NCI-H2081 treated with DMSO at 0.1 percent for 48 hours (cell line): ENCODE measurements at places on chromosomes 13 and 19.

- DNase-seq = no peak
Observed at GRCh38 chr13:108225440-108225839, 7.2 kb downstream of the ABHD13 start.

- DNase-seq = no peak
Observed at GRCh38 chr13:27481766-27482165, 31.4 kb upstream of the MTIF3 start.

- no peak for DNase-seq
Observed at GRCh38 chr19:44623080-44623479, 9.7 kb downstream of the IGSF23 start.

DNA sequence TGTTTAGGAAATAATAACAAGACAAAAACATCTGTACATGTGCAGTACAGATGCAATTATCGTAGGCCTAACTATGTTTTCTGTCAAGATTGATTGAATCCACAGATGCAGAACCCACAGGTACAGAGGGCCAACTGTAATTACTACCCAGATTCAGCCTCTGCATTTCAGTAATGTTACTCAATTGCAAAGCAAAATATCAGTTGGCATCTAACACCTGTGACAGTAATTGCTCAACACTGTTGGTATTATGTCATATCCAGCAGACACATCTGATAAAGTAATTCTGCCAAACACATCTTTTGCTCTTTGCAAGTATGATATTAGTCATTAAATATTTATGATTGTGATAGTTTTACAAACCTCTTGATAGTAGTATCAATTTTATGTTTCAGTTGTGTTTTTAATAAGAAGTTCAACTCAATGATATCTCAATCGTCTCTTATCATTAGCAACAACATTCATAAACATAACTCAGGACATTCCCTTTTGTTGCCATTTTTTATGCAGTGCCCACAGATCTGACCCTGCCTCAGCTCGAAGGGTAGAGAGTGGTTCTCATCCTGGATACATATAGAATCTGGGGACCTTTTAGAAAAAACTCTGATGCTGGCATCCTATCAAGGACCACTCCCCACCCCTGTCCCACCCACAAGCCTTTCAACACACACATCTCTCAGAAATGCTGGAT is 104.7 kb downstream of the MYCBP2 start:
- no peak for DNase-seq

DNA sequence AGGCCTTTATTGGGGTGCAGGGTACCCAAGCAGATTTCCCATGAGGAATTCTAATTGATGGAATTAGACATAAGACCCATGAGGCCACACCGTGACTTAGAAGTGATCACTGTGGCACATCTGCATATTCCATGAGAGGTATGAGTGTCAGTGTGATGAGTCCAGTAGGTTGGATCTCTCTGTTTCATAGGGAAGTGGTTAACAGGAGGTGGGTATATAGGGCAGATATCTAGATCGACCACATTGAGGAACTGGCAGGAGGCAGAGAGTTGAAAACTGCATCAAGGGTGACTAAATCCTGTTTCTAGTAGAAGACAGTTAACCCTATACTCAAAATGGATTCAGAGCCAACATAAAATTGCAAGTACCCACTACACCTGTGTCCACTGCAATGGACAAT is 68.6 kb upstream of the MIR17HG start:
- DNase-seq = no peak

DNA sequence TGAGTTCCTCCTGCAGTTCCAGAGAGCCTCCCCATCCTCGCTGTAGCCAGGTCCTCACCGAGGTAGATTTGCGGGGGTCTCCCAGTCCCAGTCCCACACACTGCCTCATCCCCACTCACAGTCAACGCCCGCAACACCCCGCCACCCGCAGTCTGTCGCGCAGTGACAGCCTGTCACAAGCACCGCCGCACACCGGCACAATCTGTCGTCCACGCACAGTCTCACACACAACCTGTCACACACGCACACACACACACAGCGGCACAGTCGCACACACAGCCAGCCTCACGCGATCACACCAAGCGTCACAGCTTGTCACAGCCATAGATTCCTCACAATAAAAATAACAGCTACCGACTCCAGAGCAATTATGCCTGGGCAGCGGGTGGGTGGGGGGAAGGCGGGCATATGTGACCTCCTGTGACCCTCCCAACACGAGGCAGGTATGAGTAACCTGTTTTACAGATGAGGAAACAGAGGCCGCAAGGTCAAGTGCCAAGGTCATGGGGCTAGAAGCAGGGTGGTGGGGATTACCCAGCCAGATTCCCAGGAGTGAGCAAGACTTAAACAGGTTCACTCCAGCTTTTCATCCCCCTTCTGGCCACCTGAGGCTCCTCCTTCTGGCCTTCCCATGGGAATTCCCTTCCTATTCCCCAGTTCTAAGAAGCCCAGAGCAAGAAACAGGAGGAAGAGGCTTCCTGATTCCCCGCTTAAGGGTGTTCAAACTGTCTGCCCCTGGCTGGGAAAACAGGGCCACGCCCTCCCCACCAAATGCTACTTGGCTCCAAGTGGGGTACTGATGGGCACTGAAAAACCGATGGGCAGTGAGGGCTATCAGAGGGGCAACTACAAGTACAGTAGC is 13.9 kb downstream of the NFIX start:
- DNase-seq = no peak

- DNase-seq = no peak
Observed at GRCh38 chr13:20336761-20337160, 104.6 kb upstream of the GJB6 start.

GRCh38 chr13:67122251-67122650 is 107.9 kb downstream of the PCDH9 start:
- no peak for DNase-seq

- DNase-seq = no peak
Observed at GRCh38 chr13:76632401-76633044, 253.7 kb downstream of the KCTD12 start.

- no peak for DNase-seq
Observed at GRCh38 chr19:18109341-18109732, 11.8 kb downstream of the MAST3 start.

DNA sequence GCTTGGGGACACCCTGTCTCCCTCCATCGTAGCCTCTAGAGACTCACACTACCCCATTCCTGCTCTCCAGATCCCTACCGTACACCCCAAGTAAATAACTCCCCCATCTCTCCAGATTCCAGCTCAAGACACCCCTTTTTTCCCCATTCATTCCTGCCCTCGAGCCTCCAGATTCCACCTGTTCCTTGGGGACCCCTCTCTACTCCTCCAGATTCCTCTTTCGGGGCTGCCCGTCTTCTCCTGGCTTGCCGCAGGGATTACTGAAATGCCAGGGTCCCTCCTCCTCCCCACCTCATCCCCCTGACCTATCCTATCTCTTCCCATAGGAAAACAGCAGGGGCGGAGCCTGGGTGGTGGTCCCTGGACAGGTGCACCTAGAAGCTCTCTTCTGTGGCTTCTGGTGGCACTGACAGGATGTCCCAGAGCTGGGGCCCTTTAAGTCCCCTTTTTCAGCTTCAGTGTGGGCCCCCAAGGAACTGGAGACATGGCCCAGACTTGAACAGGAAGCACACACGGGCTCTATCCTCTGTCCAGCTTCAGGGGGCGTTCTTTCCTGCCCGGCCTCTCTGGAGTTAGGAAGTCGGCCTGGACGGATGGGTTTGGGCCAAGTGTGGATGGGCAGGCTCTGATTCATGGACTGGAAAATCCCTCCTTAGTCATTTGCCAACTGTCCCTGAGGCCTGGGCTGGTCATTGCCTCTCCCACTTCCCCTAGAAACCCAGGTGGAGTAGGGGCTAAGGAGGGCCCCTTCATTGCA is 1.2 kb downstream of the ZSWIM4 start:
- no peak for DNase-seq

DNA sequence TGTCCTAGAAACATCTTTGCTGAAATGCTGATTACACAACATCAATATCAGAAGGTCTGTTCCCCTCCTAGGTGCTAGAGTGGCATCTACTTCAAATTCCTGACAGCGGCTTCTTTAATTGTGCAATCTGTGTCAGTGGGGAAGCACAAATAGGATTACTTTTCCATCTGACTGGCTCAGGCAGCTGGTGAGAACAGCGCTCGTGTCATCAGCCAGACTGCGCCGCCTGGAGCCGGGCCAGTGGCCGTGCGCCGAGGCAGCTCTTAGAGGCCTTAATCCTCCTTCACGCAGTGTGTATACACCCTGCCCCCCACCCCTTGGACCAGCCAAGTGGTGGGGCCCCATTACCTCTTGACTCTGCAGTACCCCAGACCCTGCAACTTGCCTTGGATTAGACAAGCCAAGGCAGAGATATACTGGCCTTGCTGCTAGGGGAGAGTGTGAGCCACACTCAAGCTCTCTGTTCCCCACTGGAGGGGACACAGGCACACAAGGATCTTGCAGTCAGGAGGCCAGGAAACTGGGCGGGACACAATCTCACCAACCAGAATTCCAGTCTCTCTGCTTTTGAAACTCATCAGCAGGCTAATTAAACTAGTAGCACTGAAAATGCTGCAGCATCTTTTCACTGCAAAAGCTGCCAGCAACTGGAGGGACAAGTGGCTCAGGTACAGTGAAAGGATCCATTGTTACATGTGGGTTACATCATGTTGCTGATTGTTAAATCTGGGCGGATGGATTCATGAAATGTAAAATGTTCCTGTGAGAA is 48.9 kb upstream of the EPHX3 start:
- DNase-seq = peak; percentile 8

GRCh38 chr13:38372820-38373383 is 23.3 kb downstream of the UFM1 start:
- DNase-seq = no peak

- no peak for DNase-seq
Observed at GRCh38 chr13:69319656-69320055, 788.0 kb upstream of the ATXN8OS start.

- no peak for DNase-seq
Observed at GRCh38 chr13:46995874-46996273, 99.0 kb upstream of the HTR2A start.

- DNase-seq = no peak
Observed at GRCh38 chr19:42422092-42422900, 4.9 kb downstream of the LIPE start.

DNA sequence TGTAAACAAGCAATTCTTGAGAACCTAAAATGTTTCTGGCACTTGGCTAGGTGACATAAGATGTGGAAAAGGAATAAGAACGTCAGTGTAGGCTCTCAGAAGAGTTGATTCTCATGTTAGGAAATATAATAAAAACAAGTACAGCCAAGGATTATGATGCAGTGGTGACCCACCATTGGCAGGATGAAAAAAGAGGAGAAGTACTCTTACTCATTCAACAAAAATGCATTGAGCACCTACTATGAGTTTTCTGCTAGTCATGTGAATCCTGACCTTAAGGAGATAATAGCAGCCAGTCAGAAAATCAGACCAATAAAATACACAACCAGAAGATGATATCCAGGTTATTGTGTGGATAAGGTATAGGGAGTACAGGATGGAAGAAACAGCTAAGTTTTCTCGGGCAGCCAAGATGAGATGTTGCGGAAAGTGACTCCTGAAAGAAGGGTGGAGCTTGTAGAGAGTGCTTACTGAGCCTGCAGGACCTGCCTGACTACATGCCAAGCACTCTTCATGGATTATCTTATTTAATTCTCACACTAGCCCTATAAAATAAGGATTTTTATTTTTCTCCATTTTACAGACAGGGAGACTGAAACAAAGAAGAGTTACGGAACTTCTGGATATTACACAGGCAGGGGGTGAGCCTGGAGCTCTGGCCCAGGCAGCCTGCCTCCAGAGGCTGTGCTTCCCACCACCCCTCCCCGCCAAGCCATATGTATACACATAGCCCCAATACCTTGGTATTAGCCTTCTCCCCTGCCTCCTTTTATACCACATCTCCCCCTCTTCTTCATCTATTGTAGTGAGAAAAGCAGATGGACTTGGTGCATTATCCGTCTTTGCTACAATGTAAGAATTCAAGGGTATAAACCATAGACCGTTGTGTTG is 58.0 kb downstream of the TGDS start:
- DNase-seq = no peak

GRCh38 chr19:47275791-47276461 is 1.2 kb downstream of the INAFM1 start:
- no peak for DNase-seq

- DNase-seq = no peak
Observed at GRCh38 chr13:47632311-47632710, 368.8 kb downstream of the SUCLA2 start.

- DNase-seq = no peak
Observed at GRCh38 chr19:4068047-4068966, 1.6 kb upstream of the ZBTB7A start.

DNA sequence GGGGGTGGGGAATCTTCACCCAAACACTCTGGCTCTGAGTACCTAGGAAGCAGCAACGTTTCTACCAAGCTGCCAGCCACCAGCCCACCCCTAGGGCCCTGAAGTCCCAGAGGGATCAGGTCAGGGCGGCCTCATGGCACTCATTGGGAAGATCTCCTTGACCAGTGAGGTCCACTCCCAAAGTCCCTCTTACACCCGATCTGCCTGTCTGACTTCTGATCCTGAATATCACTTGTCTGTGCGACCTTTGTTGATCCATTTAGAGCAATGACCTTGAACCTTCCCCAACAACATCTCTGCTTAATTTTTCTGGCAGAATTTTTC is 2.1 kb upstream of the GNA15 start:
- no peak for DNase-seq

DNA sequence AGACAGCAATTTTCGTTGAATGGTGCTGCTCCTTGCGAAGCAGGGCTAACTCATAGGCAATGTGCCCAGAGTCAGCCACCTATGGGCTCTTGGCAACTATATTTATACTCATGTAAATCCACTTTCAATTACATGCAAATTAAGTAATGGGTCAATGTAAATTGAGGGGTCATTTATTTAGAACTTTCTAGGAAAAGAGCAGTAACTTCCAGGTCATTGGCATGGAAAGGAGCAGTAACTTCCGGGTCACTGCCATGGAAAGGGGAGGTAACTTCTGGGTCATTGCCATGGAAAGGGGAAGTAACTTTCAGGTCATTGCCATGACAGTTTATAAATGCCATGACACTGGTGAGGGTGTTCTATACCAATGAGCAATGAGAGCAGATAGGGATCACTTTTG is 11.6 kb downstream of the KLK4 start:
- no peak for DNase-seq

DNA sequence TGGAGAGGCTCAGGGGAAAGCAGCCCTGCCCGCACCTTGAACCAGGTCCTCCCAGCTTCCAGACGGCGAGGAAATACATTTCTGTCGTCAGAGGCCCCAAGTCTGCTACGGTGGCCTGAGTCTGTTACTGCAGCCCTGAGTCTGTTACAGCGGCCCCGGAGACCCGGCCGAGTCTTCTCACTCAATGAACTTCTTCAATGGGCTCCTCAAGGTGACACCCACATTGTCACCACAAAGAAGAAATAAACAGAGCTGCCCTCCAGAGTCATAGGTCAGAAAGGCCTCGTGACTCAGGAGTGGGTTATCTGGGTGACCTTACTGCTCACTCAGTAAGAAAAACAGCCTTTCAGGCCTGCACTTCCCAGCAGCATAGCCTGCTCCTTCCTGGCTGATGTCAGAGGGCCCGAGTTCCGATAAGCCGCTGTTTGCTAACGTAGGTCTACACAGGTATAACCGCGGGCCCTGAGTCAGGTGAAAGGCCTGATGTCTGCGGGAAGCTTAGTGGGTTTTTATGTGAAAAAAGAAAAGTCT is 66.9 kb upstream of the TM9SF2 start:
- no peak for DNase-seq

GRCh38 chr13:98547455-98547854 is 29.5 kb downstream of the STK24 start:
- DNase-seq = no peak

- no peak for DNase-seq
Observed at GRCh38 chr19:2863816-2864215, 3.3 kb upstream of the ZNF556 start.

GRCh38 chr19:6752256-6753177 is 13.0 kb downstream of the TRIP10 start:
- no peak for DNase-seq

- DNase-seq = no peak
Observed at GRCh38 chr19:10811391-10812111, 24.5 kb downstream of the TMED1 start.
